ENCODE measurements at places on chromosomes 2 and 18. TPM values are rescaled to one million over a fixed set of nuclear protein-coding genes. Genes with fewer than 3 reads are reported as not detected.

DNA sequence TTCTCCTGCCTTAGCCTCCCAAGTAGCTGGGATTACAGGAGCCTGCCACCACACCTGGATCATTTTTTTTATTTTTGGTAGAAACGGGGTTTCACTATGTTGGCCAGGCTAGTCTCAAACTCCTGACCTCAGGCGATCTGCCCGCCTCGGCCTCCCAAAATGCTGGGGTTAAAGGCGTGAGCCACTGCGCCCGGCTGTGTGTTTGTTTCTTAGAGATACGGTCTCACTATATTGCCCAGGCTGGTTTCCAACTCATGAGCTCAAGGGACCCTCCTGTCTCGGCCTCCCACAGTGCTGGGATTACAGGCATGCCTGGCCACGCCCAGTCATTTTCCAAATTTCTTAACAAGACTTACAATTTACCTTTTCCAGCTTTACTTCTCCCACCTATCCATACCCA is 940 bp upstream of the MRPL19 start:
- no peak for DNase-seq

DNA sequence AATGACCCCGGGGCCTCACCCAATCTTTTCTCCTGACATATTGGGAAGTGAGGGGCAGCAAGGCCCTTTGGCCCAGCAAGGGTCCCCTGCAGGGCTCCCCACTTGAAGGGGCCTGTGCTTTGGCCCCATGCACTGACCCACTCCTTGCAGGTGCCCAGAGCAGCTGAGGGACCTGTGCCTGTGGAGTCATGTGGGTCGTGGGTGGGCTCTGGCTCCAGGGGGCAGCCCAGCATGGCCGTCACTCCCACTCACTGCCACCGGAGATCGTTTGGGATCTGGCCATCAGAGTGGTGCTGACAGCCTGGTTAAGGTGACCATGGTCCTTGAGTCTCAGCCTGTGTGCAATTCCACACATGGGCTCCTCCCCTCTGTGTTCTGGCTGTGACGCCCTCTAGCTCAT is 31.7 kb upstream of the APCDD1 start:
- DNase-seq: no peak

- no peak for DNase-seq
These were observed 96.2 kb upstream of the PDE1A start for GRCh38 chr2:182522972-182523473.

DNA sequence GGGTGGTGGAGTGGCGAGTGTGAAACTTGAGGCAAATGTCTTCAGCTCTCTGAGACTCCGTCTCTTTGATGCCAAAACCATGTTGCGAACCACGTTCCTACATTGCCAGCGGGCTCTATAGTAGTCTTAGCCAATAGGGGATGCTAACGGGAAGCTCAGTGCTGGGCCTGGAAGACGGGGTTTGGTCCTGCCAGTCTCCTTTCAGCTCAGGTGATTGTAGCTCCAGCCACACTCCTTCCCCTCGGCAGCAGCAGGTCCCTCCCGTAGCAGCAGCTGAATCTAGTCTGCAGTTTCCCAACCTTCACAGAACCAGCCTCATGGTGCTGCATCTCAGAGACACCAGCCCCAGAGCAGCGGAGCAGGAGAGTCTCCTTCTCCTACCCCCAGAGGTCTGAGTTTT is 109.7 kb downstream of the TFCP2L1 start:
- DNase-seq: no peak

DNA sequence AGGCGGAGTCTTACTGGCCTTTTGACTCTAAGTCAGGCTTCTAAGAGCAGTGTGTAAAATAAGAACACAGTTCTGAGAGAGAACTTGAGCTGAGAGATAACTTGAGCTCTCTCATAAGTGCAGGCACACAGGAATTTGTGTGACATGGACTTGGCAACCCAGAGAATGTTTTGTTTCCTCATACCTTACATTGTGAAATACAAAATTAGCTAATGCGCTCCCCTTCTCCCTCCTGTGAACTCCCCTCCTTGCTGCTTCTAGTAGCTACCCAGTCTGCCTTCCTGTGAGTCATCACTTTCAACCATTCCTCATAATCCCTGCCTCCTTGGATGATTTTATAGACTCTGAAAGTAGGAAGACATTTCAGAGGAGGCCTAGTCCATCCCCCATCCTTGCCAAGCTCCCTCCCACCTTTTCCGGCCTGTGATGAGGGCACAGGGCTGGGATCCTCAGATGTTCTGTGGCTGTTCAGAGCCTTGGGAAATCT is 22.6 kb downstream of the FER1L5 start:
- no peak for DNase-seq

DNA sequence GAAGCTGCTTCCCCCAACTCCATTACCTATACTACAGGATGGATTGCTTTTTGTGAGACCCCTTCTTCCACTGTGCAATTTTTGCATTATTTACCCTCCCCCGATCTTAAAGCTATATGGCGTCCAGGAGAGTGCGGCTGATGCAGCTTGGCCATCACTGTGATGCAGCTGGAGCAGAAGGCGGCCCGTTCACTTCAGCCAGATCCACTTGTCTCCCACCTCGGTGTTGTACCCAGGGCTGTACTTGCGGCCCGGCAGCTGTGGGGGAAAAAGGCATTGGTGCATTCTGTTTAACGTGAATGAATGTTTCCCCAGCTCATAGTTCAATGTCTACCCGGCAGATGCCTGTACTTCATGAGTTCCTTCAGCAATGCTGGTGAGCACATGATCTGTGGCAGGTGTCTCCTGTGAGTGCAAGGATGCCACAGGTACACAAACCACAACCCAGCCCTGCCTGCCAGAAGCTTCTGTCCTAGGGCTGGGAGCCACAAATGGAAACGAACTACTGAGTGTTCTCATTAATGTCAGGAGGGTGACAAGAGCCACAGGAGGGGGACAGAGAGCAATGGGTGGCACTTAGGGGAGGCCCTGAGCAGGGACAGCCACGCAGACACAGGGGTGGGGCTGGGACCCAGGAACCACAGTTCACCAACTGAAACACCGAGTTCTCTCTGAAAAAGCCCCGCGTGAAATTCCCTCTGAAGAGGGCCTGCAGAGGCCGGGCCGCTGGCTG is 64.0 kb downstream of the NDUFA10 start:
- DNase-seq: no peak

GRCh38 chr2:26432859-26433258 is 31.1 kb downstream of the DRC1 start:
- no peak for DNase-seq

- DNase-seq: no peak
These were observed 97.3 kb downstream of the SPATS2L start for GRCh38 chr2:200403814-200404213.

DNA sequence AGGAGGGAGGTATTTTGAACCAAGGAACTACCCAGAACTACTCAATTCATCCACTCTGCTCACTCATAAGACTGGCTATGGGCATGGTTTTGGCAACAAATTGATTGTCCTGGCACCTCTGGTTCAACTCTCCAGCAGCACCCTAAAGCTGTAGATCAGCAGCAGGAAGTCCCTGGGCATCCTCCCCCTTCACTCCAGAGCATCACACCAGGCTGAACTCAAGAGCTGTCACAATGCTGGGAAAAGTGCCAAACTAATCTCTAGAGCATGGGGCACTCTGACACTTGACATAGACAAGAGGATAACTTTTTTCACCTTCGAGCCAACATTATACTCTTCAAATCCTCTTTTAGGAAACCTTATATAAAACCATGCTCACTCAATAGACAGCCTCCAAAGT is 154.1 kb upstream of the RBBP8 start:
- no peak for DNase-seq

- no peak for DNase-seq
These were observed 45.2 kb downstream of the FAM117B start for GRCh38 chr2:202679980-202680379.

DNA sequence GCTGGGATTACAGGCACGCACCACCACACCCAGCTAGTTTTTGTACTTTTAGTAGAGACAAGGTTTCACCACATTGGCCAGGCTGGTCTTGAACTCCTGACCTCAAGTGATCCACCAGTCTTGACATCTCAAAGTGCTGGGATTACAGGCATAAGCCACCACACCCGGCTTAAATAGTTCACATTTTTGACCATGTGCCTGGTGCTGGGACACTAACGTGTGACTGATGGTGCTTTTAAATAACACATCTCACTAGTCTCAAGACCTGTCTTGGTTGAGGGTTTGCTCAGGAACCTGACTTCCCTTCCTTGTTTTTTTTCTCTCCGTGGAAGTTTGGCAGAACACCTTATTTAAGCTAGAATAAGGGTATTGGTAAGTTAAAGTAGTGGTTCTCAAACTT is 8.5 kb downstream of the FMNL2 start:
- no peak for DNase-seq

The SPP2 gene
- polyA plus RNA-seq: not detected

The SEPTIN10 gene
- 1.2 TPM for polyA plus RNA-seq

The WDR12 gene
- polyA plus RNA-seq: 23.7 TPM

The TSPYL6 gene
- not detected for polyA plus RNA-seq

The SPDYA gene
- 0.61 TPM for polyA plus RNA-seq

The ACVR1C gene
- 0.60 TPM for polyA plus RNA-seq

The STK16 gene
- polyA plus RNA-seq: 18.6 TPM

The SCYGR4 gene
- not detected for polyA plus RNA-seq

The SNRNP27 gene
- polyA plus RNA-seq: 79.6 TPM

The DSG4 gene
- polyA plus RNA-seq: not detected

All from CD8-positive, alpha-beta memory T cell (primary cell).